ENCODE measurements at places on chromosomes 2 and 18. TPM values are rescaled to one million over a fixed set of nuclear protein-coding genes. Genes with fewer than 3 reads are reported as not detected.

RESP18 gene
- total RNA-seq = not detected

- no peak for DNase-seq
Observed at GRCh38 chr2:30394096-30394495, 53.0 kb upstream of the LCLAT1 start.

DNA sequence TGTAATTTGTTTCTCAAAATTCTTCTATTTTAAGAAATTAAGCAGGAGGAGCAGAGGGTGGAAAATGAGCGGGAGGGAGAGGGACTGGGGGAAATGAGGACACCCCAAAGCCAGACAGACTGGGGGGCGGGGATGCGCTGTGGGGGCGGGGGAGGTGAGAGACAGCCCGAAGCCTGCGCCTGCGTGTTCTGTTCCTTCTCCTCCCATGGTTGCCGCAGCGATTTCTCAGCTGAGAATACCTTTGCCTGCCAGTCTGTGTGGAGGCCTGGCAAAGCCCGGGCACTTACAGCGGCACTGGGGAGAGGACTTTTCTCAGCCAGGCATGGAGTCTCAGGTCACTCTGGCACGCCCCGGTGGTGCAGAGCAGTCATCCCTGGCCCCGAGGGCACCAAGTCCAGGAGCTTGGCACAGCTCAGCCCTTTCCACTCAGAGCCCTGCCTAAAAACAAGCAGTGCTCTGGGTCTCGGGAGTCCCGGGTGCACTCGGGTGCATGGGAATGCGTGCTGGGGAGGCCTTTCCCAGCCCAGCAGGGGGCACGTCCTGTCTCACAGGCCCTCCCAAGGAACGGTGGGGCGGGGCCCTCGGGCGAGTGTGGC is 289.3 kb upstream of the HS6ST1 start:
- no peak for DNase-seq

DNA sequence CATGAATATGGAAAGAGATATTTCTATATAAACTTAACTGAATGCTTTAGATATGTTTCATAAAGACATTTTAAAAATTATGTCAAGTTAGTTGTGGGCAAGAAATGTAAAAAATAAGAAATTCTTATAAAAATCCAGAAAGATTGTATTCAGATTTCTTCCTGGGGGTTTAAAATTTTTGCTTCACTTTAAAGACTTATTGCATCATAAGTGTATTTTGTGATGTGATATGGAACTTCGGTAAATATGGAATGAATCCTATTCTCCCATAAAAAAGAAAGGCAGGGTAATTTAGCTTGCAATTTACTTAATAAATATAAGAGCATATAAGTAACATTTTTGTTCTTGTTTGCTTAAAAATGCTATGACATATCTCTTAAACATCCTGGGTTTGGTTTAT is 104.8 kb upstream of the CWC22 start:
- no peak for DNase-seq

REG3G gene
- total RNA-seq = 0.53 TPM

DNA sequence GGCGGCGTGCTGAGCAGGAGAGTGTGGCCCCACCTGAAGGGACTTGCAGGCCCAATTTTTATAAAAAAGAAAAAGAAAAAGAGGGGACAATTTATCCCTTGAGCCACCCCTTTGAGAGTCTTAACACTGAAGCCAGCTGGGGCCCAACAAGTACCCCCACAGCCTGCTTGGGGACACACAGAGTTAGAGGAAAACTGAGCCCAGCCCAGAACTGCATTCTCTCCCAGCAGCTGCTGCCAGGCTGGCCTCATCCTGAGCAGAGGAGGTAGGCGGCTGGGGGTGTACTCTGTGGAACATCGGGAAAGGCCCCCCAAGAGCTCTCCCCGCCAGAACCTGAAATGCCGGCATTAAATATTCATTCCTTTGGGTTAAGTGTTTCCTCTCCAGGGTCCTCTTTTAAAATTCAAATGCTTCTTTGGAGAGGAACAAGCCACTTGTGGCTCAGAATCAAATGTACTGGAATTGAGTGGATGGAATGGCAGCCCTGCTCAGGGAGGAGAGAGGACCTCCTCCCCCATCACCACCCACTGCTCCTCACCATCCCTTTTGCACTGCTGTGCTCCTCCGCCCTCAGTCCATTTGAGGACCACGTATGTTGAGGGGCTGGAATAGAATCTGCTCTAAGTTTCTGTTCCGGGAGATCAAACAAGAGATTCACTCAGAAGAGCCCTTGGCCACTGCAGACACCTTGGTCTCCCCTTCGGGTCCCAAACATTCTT is 45.6 kb downstream of the C1QL2 start:
- no peak for DNase-seq

ANKRD30BL gene
- total RNA-seq = not detected

SLC11A1 gene
- 3.3 TPM for total RNA-seq

DUSP2 gene
- 0.98 TPM for total RNA-seq

GRCh38 chr2:112159454-112159921 is 21.3 kb downstream of the FBLN7 start:
- DNase-seq = no peak

DNA sequence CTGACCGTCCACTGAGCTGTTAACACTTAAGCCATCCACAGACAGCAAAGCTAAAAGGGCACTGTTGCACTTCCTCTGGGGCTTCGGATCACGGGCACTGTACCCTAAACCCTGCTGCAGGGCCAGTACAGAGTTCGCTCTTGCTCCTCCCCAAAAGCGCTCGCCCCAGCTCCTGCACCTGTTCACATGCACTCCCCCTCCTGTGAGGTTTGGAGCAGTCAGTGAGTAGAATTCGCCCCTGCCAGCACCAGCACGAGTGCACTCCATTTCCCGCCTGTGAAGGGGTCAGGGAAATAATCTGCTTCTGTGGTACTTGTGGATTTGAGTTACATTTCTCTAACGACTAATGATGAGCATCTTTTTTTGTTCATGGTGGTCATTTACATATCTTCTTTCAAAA is 158.8 kb downstream of the PTPRM start:
- no peak for DNase-seq

DNA sequence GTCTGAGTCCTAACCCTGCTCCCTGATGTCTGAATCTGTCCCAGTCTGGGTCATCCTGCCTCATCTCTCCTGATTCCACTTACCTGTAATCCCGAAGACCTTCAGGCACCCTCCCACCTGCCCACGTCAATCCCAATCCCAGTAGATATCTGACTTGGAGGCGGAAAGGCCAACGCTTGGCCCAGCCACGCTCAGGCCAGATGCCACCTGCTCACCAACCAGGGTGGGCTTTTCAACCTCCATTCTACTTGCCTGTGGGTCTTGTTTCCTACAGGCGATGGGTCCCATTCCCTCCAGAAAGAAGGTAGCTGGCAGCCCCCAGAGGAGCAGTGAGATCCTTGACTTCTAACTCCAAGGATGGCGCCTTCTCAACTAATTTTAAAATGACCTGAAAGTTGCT is 59.7 kb downstream of the INPP5D start:
- no peak for DNase-seq

GRCh38 chr2:214180071-214180470 is 230.8 kb upstream of the VWC2L start:
- no peak for DNase-seq

GRCh38 chr2:43276266-43276941 is 50.0 kb upstream of the ZFP36L2 start:
- no peak for DNase-seq

TNFAIP6 gene
- total RNA-seq = not detected

GRCh38 chr2:44245083-44245861 is 30.0 kb upstream of the SLC3A1 start:
- DNase-seq = no peak

FEZ2 gene
- total RNA-seq = 12.5 TPM

IL36G gene
- total RNA-seq = 0.20 TPM

DNA sequence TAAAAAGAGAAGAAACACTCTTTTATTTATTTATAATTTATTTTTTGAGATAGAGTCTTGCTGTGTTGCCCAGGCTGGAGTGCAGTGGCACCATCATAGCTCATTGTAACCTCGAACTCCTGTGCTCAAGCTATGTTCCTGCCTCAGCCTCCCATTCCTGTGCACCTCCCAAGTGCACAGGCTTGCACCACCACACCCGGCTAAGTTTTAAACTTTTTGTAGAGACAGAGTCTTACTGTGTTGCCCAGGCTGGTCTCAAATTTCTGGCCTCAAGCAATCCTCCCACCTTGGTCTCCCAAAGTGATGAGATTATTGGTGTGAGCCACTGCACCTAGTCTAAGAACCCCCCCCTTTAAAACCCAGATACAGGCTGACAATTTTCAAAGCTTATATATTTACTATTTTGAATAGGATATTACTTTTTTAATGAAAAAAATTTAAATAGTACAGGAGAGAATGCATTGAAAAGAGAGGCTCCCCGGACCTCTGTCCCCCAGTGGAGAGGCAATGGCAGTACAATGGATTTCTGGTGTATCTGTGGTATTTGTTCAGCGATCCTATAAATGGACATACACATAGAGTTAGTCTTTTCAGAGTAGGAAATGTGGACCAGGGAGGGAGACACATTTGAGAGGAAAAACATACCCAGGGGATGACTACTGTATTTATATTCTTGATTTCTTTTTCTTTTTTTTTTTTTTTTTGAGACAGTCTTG is 48.1 kb upstream of the CNOT11 start:
- DNase-seq = no peak

OBSL1 gene
- total RNA-seq = 43.6 TPM

TIGD1 gene
- 1.3 TPM for total RNA-seq

DNA sequence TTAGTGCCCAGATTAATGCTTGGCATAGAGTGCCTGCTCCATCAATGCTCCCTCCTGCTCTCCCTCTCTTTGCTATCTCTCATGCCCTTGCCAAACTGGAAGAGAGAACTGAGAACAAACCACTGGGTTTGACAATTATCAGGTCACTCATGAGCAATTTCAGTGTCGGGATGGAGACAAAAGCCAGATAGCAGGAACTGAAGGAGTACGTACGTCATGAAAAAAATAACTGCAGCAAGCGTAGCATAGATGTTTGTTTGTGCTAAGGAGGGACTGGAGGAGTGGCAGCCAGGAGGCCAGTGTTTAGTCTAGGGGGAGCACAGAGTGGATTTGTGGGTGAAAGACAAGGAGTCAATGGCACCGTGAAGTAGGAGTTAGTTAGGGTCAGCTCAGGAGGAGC is 113.3 kb downstream of the POLE4 start:
- DNase-seq = no peak

DNA sequence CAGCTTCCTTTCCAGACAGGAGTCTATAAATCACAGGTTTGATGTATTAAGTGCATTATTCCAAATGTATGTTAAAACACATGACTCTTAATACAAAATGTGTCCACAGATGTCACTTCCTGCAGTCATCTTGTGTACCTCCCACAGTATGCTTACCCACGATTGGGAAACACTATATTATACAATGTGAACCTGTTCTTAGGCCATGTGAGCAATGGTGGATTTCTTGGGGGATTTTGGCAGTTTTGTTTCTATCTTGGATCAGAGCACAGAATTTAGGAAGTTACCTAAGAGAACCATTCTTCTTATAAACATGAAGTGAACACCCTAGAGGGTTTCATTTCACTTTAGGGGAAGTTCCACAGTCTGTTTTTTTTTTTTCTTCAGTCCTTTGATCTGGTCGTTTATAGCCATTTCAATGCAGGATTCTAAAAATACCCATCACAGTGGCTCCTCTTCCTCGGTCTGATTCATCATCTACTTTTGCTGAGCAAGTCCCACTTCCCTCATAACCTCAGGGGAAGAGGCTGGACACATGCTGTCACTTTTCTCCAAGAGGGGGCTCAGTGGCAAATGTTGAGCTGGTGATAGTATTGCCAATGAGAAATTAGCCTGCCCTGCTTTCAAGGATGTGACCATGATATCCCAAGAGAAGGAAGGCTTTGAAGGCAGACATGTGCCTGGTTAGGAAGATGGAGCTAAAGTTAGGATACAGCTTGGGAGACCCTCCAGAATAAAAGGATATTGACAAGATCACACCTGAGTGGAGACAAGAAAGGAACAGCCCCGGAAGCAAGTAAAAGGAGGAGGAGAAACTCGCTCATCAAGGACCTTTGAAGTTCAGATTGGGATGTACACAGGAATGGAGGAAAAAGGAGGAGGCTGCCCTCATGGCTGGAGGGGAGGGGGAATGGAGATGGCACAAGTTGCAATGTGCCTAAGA is 22.6 kb downstream of the PLEK start:
- no peak for DNase-seq

DNA sequence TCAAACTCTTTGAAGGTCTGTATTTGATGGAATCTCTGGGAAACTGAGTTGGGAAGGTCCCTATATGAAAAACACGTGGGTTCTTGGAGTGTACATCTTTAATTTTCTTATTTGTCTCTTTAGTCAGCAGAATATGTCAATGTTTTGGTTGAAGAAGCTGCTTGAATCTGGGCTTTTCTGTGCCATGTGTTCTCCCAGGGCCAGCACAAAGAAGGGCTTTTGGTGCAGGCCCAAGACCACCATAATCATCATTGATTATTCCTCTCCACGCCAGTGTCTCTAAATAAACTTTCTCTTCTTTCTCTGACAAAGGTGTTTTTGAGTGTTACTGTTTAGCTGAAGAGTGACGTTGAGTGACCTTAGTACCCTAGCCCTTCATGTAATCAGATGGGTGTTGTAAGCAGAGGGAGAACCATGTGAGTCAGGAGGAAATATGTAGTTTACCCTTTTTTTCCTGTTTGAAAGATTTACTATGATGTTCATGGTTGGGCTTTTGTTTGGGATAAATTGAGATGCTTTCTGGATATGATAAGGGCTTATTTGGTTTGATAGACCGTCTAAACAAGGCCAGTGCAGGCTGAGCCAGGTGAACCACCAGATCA is 11.6 kb upstream of the TNP1 start:
- DNase-seq = no peak

DNA sequence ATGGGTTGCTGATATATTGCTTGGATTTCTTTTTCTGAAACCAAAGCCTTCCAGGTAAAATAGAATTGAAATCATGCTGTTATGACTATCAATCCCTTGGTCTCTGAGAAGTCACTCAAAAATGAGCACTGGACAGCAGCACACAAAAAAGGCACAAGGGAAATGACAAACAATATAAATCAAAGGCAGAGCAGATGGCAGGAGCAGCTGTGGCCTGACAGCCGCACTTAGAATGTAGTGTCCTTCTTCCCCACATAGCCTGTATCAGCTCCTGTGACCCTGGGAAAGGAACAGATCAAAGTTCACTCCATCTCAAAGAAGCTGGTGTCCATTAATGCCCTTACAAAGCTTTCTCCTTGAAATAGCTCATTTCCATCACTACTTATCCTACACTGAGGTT is 326.7 kb downstream of the SUCLG1 start:
- no peak for DNase-seq

FLACC1 gene
- 0.55 TPM for total RNA-seq

DNA sequence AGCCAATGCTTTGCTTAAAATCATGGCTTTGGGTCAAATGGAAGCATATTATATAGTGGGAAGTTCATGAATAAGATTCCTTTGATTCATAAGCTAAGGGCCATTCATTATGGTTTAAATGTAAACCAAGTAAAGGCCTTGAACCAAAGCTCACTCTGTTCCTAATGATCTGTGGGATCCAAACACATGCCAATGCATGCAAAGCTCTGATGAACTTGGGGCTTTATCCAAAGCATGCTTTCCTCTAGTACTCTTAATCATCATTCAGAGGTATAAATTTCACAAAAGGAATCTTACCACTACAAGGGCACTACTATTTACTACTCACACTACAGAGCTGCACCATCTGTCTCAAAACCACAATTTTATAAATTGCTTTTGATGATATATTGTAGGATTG is 102.8 kb upstream of the RBMS1 start:
- DNase-seq = no peak
